ENCODE measurements at places on chromosomes 6 and 20.

GRCh38 chr6:6793388-6794250 lies 205.1 kb downstream of the LY86 start:
- no peak for DNase-seq

GRCh38 chr20:50611128-50611810 lies 80.1 kb downstream of the RIPOR3 start:
- no peak for DNase-seq

- no peak for DNase-seq
Observed at GRCh38 chr6:54327631-54328030, 19.4 kb downstream of the TINAG start.

DNA sequence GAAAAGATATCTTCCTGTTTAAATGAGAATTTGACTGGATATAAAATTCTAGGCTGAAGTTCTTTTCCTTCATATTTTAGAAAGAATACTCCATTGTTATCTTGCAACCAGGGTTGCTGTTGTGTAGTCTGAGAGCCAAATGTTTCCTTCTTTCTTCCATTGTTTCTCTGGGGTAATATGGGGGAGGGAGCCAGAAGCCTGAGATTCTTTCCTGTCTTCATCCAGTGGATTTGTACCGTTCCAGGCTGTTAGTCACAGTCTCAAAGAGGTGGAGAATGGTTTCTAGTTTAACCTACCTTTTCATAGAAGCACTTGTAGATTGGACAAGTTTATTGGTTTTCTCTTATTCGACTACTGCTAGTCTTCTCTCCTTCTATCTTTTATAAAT lies 6.1 kb upstream of the ULBP3 start:
- no peak for DNase-seq

DNA sequence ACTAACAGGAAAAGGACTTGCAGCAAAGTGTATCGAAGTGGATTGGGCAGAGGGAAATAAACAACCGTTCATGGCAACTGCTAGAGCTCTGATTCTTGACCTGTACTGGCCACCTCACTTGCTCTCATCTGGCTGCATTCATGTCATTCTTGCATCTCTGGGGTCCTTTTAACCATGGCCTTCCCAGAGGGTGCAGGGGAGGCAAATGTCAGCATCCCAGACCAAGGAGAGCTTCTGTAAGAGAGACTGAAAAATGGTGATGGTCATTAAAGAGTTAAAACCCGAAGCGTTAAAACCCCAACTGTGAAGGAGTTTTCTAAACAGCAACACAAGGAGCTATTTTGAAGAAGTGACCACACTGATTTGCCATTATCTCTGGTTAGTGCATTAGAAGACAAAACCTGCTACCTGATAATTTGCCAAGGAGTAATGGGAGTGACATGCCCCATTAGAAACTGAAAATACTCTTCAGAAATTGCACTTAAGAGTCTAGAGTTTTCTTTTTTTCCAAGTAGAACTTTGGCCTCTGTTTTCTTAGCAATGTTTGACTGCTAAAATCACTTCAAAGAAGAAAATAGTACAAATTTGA lies 62.4 kb downstream of the APCDD1L start:
- no peak for DNase-seq

GRCh38 chr6:5989141-5989723 lies 17.5 kb downstream of the NRN1 start:
- DNase-seq, result no peak

- DNase-seq, result no peak
Observed at GRCh38 chr6:90079560-90080490, 185.6 kb downstream of the GJA10 start.

GRCh38 chr6:21423106-21423854 lies 170.3 kb upstream of the SOX4 start:
- DNase-seq, result no peak

DNA sequence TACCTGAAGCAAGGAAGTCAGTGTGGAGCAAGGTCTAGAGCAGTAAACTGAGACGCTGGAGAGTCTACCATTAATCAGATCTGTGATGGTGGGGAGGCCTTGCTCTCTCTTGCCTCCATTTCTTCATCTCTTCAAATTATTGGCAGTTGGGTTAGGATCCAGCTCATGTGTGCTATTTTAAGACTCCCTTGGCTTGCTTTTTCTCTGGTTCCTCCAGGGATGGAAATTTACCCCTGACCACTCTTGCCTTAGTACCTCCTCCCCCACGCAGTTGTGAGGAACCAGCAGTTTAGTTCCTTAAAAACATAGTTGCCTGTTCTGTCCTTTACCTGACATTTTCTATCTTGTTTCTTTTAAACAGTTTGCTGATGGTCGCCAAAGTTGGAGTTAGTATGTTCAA lies 7.4 kb downstream of the TMEM14C start:
- no peak for DNase-seq

DNA sequence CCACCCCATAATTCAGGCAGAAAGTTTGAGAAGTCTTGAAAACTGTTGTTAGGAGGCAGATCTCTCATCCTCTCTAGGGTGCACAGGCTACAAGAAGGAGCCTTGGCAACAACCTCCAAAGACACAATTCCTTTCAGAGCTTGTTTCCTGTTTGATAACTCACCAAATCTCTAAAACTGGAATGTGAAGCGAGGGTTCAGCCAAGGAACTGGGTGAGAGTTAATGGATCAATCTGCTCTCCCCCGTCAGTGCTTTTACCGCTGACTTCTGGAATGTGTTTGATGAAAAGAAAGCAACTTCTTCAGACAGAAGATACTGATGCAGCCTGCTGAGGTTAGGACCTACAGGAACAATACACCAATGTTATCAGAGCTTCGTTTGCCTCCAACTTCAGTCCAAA lies 171.8 kb upstream of the BMP2 start:
- no peak for DNase-seq

- no peak for DNase-seq
Observed at GRCh38 chr6:80541181-80541580, 434.7 kb downstream of the BCKDHB start.

Measured in T-helper 2 cell (primary cell).